Right renal cortex interstitium (tissue), 3 donors: ENCODE measurements at places on chromosomes 3 and 15. TPM values are rescaled to one million over a fixed set of nuclear protein-coding genes. Genes with fewer than 3 reads are reported as not detected.

DNA sequence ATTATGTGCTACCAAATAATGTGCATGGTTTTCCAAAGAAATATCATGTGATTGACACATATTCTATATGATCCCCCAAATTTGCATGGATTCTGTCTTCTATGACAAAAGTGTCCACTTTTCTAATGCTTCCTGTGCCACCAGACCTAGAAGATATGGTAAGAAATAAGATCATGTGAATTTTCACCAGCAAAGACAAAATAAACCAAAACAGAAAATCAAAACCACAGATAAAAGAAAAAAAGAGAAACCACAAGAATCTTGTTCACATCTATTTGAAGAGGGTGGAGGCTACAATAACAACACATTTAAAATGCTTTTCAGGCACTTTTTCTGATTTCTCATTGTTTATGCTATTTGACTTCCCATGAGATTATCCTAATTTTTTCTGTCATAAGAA lies 303.4 kb downstream of the DIPK2A start:
- DNase-seq = no peak

DNA sequence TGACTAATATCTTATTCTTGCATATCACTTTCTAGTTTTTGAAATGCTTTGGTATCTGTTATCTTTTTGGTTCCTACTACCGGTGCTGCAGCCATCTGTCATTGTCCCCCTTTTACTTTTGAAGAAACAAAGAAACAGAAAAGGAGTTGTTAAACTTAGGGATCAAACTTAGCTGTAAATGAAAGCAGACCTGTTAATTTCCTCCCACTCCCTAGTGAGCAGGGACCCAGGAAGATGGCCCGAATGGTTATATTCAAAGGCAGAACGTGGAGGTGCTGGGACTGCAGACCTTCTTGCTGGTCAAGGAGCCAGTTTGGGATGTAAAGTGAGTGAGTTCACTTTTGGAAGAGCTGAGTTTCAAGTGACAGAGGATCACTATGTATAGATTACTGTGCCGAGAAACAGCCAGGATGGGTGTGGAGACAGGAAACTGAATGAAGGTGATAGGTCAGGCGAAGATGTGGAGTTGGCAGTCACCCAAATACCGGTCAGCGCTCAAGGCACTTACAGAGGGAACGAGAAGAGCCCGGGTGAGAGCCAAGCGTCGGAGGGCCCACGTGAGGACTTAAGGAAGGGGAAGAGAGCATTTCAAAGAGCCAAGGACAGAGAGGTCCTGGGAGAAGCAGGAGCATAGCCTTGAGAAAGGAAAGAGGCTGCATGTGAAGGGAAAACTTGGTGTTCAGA lies 20.1 kb downstream of the KBTBD8 start:
- no peak for DNase-seq

GRCh38 chr3:177197727-177198460 lies 612 bp upstream of the TBL1XR1 start:
- no peak for DNase-seq

GRCh38 chr15:98120561-98120960 lies 160.1 kb downstream of the ARRDC4 start:
- no peak for DNase-seq

- DNase-seq = no peak
Measured at GRCh38 chr3:143362115-143362991, 242.8 kb downstream of the CHST2 start.

- DNase-seq = no peak
Measured at GRCh38 chr3:24410860-24411259, 83.8 kb downstream of the THRB start.

GRCh38 chr3:101687142-101687931 lies 819 bp upstream of the RPL24 start:
- no peak for DNase-seq

- DNase-seq = no peak
Measured at GRCh38 chr3:152176998-152177397, 91.7 kb upstream of the MBNL1 start.

DNA sequence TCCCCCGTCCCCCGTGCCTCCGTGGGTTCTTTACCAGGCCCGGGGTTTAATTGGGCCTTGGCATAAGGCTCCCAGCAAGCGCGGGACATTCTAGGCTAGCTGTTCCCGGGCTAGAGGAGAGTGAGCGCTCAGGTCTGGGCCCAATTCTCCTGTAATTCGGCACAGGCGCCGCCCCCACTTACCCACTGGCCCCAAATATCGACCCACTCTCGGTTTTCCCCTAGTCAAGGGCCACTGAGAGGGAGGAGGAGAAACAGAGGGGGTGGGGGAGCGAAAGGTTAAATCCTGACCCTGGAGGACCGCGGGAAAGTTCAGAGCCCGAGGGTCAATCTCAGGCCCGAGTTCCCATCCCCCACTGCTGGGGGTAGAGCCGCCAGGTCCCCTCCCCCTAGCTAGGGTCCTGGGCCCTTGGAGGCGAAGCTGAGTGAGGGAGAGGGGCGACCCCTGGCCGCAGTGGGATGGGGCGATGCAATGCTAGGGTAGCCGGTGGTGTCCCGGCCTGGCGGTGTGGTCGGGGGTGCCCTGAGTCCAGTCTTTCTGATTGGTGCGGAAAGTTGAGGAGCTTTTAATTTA lies 8.5 kb upstream of the ONECUT1 start:
- no peak for DNase-seq

DNA sequence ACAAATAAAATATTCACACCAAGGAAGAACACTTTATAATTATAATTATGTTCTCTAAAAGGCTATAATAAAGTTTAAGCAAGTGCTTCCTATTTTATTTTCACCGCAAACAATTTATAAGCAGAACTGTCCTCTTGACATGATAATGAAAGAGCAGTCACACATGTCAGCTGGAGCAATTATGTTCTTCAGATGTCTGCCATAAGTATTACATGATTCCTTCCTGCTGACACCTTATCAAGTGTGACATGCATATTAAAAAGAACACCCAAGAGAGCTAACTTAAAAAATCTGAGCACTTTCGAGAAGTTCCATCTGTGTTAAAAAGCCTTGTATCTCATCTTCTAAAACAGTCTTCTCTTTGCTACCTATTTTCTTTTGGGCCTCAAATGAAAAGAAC lies 249.5 kb downstream of the SQOR start:
- no peak for DNase-seq

DNA sequence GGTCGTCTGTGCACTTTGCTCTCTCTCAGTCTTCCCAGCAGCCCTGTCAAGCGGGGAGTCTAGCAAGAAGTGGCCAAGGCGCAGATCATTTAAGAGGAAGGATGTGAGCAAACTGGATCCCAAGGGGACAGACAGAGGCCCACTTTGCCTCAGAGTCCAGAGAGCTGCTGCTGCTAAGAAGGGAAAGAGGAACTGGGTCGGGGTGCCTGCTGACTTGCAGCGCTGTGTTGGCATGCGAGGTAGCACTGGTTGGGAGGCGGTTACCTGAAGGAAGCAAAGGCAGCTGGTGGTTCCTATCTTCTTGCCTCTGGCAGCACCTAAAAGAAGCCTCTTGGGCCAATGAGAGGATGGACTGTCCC lies 28.1 kb downstream of the SMAD3 start:
- DNase-seq = no peak

GRCh38 chr3:67228136-67228535 lies 230.0 kb downstream of the KBTBD8 start:
- DNase-seq = no peak

- DNase-seq = no peak
Measured at GRCh38 chr3:52090131-52090932, 34.0 kb upstream of the DUSP7 start.

- no peak for DNase-seq
Measured at GRCh38 chr3:69925506-69925905, 74.0 kb upstream of the SAMMSON start.

GRCh38 chr3:46215810-46216414 lies 7.8 kb upstream of the CCR1 start:
- no peak for DNase-seq

- no peak for DNase-seq
Measured at GRCh38 chr3:139252719-139253118, 91.1 kb upstream of the MRPS22 start.

DNA sequence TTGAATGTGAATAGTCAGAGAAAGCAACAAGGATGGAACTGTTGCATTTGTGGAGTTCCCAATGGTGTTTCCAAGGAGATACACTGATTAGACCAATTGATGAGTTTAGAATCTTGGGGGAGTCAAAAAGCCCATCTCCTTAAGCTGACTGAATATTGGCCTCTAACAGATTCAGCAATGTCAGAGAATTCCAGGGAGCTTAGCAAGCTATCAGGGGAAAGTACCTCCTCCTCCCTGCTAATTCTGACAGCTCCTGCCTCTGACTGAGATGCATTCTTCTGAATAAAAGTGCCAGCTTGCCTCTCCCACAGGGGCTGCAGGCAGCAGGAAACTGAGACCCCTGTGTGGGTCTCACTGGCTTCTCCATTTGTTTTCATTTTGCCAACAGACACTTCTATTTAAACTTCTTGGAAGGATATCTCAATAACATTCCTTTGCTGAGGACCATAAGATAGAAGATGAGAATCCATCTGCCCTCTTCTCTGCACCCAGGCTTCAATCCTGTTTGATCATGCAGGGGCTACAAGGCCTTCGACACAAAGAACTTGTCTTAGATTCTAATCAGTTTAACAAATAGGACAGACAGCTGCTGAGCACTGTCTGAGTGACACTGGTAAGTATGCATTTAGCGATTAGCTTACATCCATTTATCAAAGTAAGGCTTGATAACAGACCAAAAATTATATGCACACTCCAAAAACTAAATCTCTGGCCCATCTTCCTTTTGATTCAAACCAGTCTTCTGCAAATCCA lies 1080.8 kb downstream of the TUSC7 start:
- no peak for DNase-seq

SH2D7 gene
- 0.58 TPM for polyA plus RNA-seq

TMEM202 gene
- polyA plus RNA-seq = not detected

GADL1 gene
- polyA plus RNA-seq = 2.4 TPM

AADAC gene
- not detected for polyA plus RNA-seq

WDR48 gene
- 108 TPM for polyA plus RNA-seq

WNT5A gene
- polyA plus RNA-seq = 44.3 TPM

ARL13B gene
- polyA plus RNA-seq = 21.3 TPM

RASL12 gene
- polyA plus RNA-seq = 6.5 TPM

HDDC3 gene
- 16.1 TPM for polyA plus RNA-seq
